ACHN (cell line): ENCODE measurements at places on chromosomes 7 and 10.

GRCh38 chr7:2473496-2474180 is 2.6 kb downstream of the GRIFIN start:
- DNase-seq = no peak

DNA sequence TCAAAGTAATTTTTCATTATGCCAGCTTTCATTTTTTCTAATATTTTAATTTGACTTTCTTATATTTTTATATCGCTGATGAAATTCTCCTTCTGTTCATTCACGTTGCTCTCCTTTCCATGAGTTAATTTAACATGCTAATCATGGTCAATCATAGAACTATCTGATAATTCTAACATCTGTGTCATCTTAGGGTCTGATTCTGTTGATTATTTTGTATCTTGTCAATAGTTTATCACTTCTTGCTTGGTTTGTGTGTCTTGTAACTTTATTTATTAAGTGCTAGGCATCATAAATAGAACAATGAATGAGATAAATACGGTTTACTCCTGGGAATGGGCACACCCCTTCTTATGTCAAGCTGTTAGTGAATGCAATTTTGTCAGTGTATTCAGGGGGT is 11.0 kb downstream of the TCERG1L start:
- no peak for DNase-seq

GRCh38 chr7:158536871-158537515 is 50.6 kb downstream of the PTPRN2 start:
- no peak for DNase-seq

DNA sequence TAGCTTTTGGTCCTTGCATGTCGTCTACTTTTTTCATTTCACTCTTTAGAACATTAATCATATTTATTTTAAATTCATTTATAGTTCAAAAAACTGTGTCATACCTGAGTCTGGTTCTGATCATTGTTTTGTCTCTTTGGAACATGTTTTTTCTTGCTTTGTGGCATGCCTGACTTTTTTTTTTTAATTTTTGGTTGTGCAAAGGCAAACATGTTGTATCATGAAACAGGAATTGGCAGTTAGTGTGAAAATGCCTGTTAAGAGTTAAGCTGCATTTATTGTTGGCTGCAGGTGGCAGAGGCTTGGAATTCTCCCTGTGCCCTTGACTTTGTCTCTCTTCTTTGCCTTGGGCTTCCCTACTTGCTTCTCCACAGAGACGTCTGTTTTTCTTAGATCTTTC is 525.0 kb upstream of the ADARB2 start:
- no peak for DNase-seq

- DNase-seq = no peak
Observed at GRCh38 chr7:36749282-36749960, 25.1 kb upstream of the AOAH start.

GRCh38 chr7:121730869-121731268 is 142.1 kb upstream of the PTPRZ1 start:
- no peak for DNase-seq

DNA sequence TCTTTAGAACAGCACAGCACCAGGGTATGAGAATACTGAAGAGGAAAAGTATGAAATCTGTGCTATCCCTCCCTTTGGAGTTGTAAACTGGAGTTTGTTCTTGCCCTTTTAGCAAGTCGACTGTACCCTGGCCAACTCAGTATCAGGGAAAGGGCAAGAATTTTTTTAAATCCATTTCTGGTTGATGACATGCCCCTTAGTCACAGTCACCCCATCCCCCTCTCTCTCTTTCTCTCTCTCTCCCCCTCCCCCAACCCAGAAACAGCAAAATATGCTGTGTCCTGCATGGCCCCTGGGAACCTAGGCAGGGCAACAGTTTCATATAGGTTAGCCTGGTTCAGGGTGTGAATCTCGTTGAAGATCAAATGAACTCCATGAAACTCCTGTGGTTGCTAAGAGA is 177.7 kb upstream of the ADO start:
- DNase-seq = no peak

- no peak for DNase-seq
Observed at GRCh38 chr10:132455441-132455971, 58.5 kb downstream of the PWWP2B start.

- no peak for DNase-seq
Observed at GRCh38 chr7:30831936-30832335, 60.7 kb downstream of the MINDY4 start.

GRCh38 chr10:15516256-15517085 is 145.4 kb upstream of the FAM171A1 start:
- DNase-seq = no peak

- DNase-seq = peak; percentile 15
Observed at GRCh38 chr7:106840342-106840741, 24.7 kb upstream of the PIK3CG start.

- DNase-seq = peak; percentile 80
Observed at GRCh38 chr7:18352339-18353255, 143.0 kb upstream of the HDAC9 start.

DNA sequence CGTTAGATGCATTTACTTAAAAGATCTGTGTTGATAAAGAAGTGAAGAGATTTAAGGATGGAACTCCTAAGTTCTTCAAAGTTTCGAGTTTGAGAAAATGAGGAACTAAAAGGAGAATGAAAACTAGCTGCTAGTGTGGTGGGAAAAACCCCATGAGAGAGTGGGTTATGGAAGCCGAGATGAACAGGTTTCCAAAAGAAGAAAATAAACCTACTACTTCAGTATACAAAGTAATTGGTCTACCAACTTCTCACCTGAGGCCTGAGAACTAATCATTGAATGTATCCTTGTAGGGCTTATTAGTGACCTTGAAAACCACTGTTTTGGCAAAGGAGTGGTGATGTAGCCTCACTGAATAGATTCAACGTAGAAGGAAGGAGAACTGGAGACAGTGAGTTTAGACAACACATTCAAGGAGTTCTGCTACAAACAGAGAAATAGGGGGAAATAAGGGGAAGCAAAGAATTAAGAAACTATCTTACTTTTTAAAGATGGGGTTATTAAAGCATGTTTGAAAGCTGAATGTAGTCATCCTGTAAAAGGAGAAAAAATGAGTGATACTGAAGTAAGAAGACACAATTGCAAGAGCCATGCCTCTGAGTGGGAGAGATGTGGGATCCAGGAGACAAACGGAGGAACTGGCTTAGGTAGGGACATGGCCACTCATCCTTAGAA is 50.8 kb downstream of the CH25H start:
- no peak for DNase-seq

GRCh38 chr10:113479346-113480080 is 73.3 kb upstream of the HABP2 start:
- DNase-seq = no peak

DNA sequence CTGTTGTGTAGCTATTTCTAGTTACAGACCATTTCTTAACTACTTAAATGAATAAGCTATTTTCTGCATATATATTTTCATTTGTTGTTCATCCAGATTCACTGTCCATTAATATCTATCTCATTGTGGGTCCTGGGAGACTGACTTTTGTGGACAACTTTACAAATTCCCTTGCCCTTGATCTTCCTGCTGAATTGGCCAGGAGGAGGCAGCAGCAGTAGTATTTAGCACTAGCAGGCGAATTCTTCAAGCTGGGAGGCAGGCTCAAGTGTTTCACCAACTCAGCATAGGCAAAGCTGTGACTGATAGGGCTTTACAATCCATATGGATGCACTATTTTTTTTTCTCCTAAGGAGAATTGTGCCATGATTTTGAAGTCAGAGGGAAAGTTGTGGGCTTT is 461.0 kb upstream of the NRG3 start:
- peak; percentile 45 for DNase-seq

DNA sequence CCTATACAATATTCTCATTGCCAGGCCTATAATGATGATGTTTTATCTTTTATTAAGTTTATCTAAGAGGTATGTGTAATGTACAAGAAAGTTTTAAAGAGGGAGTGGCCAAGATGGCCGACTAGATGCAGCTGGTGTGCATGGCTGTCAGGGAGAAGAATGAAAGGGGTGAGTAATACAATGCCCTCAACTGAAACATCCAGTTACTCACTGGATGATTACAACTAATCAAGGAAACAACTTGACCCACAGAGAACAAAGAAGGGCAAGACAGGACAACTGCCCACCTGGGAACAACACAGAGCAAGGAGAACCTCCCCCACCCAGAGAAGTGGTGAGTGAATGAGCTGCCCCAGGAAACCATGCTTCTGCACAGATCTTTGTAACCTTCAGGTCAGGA is 880.0 kb upstream of the LRRTM3 start:
- no peak for DNase-seq

DNA sequence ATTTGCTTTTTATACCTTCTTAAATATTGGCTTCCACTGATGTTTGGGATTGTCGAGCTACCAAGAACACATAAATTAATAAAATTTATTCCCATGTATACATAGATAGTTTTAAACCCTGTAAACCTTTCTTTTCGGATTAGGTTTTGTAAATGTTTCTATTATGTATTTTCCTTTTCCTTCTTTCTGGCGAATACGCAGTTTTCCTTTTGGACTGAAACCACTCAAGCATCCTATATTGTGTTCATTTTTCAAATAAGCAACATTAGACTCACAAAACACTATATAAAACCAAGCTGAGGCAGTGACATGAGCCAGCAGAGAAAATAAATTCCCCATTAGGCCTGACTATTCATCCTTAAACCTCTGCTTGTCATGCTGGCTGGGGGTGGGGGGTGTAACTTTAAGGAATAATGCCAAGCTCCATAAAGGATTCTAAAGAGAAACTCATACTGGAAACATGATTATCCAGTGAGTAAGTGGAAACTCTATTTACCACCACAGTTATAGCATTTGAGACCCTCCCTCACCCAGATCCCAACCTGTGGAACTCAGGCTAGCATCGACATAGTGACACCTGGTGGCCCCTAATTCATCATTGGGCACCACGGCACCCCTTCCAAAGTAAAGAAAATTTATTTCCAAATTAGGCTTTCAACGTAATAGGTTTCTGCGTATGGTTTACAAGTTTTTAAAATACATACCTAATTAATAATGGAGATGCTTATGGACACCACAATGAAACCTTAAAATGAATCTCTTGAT is 86.5 kb upstream of the CELF2 start:
- no peak for DNase-seq

DNA sequence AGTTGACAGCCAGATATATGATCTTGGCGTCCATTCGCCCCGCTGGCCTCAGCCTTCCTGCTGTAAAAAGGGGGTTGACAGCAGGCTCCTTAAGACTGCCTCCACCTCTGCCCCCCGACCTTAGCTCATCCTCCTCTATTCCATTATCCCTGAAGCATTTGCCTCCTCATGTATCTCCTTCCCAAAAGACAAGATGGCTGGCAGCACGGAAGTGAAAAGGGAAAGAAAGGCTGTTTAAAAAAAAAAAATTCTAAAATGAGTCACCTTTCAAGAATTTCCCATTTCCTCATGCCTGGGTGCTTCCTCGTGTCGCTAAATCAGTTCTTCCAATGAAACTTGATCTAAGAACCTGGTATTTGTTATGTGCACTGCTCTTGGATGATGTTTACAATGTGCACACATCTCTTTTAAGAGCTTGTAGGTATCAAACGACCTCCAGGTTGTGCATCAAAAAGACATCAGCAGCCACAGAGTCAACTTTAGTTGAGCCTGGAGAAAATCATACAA is 1.7 kb downstream of the SCRN1 start:
- DNase-seq = peak; percentile 98

DNA sequence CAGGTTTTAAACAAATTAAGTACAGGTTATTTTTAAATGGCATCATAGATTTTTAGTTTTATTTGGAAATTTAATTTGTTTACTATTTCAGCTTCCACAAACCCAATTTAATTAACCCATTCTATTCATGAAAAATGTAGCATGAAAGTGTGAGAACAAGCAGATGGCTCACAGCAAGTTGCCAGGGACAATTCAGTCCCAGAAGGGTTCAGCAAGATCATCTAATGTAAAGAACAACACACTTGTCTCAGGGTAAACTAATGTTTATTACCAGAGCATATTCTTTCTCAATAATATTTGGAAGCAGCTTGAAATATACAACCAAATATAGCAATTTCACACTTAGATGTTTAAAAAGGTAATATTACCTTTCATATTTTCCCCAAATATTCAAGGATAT is 166.9 kb upstream of the SLC13A1 start:
- no peak for DNase-seq

- DNase-seq = no peak
Observed at GRCh38 chr10:86188796-86189558, 177.6 kb downstream of the GRID1 start.

DNA sequence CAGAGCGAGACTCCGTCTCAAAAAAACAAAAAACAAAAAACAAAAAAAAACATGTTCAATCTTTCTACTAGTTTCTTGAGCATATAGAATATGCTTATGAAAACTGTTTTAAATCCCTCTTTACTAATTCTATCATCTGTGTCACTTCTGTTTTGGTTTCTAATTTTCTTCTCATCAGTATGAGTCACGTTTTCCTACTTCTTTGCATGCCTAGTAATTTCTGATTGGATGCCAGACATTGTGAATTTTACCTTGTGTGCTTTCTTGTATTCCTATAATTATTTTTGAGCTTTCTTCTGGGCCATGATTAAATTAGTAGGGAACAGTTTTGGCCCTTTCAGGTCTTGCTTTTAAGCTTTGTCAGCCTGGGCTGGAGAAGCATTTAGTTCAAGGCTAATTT is 9.9 kb downstream of the MICU1 start:
- DNase-seq = no peak

GRCh38 chr7:42930889-42931288 is 1.1 kb downstream of the PSMA2 start:
- DNase-seq = no peak

- no peak for DNase-seq
Observed at GRCh38 chr10:9786576-9786975, 1231.1 kb upstream of the CELF2 start.

- DNase-seq = no peak
Observed at GRCh38 chr7:18224138-18224537, 196.5 kb upstream of the PRPS1L1 start.

DNA sequence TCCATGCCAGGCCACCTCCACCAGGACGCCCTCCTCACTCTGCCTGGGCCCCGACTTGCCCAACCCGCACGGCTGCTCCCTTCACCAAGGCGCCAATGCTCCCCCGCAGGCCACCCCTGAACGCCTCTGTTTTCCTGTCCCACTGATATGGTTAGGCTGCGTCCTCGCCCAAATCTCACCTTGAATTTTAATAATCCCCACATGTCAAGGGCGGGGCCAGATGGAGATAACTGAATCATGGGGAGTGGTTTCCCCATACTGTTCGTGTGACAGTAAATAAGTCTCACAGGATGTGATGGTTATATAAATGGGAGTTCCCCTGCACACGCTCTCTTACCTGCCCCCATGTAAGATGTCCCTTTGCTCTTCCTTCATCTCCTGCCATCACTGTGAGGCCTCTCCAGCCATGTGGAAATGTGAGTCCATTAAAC is 29.8 kb downstream of the RSU1 start:
- no peak for DNase-seq

DNA sequence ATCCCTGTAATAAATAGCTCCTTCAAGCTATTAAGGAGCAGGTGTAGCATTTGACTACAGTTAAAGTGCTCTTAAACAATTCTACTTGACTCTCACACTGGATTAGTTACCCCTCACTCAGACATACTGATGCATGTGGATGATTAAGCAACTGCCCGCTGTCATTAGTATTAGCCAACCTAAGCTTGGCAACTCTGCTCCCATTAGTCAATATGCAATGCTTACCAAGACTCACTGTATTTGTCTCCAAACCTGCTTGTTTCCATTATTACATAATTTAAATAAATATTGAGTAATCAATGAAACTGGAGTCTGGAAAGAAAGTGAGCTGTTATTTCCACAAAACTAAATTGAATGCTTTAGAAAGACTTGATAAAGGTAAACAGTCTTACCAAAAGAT is 144.0 kb upstream of the ASAH2 start:
- DNase-seq = no peak
